Cortex of kidney (tissue), 1 donor: ENCODE measurements at places on chromosomes 3 and 15.

DNA sequence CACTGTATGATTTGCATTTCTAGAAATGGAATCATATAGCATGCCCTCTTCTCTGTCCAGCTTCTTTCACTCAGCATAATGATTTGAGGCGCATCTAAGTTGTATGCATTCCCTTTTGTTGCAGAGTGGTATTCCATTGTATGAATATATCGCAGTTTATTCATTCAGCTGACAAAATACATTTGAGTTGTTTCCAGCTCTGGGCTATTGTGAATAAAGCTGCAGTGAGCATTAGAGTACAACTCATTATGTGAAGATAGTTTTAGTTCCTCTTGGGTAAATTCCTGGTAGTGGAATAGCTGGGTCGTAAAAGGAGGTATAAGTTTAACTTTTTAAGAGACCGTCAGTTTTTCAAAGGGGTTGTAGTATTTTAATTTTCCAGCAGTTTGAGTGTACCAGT is 38.5 kb upstream of the POLR2M start:
- DNase-seq = no peak

- no peak for DNase-seq
These were observed 8.5 kb downstream of the MESP2 start for GRCh38 chr15:89784686-89784960.

DNA sequence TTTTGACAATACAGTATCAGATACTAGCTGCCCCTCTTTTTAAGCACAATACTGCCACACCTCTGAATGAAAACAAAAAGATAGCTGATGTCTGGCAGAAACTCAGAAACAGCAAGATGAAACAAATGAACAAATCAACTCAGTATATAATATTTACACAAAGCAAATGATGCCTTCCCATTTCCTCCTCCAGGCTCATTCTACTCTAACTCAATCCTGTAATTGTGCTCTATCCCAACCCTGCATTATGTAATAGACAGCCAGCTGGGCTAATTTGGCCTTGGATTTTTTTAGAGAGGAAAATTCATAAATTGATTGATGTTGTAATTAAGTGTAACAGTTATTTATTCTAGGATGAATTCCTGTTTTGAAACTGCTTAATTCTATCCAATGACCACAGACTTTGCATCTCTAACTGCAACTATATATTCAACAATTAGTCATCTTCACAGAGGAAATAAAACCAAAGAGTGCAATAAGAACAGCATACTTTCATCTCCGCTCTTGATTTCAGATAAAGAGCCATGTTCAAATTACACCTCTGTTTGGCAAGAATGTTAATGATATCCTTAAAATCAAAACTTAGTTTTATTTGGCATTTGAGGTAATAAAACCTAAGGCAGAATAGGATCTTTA is 6.1 kb downstream of the ATG3 start:
- no peak for DNase-seq

GRCh38 chr3:107868449-107868848 is 222.4 kb downstream of the CD47 start:
- DNase-seq = no peak

GRCh38 chr15:47363653-47364052 is 353.7 kb upstream of the SEMA6D start:
- no peak for DNase-seq

DNA sequence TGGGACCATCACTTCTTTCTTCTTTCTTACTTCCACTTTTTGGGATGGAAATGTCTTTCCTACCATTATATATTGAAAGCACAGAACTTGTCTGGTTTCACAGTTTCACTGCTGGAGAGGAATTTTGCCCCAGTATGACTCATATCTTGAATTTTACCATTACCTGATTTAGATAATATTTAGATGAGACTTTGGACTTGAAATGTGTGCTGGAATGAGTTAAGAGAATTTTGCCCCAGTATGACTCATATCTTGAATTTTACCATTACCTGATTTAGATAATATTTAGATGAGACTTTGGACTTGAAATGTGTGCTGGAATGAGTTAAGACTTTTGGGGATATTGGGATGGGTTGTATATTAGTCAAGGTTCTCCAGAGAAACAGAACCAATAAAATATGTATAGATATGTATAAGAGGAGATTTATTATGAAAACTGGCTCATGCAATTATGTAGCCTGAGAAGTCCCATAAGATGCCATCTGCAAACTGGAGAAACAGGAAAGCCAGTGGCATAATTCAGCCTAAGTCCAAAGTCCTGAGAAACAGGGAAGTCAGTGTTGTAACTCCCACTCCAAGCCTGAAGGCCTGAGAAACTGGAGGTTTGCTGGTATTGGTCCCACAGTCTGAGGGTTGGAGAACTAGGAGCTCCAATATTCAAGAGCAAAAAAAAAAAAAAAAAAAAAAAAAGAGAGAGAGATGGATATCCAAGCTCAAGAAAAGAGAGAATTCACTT is 1029.2 kb downstream of the EPHA3 start:
- DNase-seq = no peak

- no peak for DNase-seq
These were observed 29.5 kb downstream of the CORO2B start for GRCh38 chr15:68608206-68608843.

- DNase-seq = no peak
These were observed 61.4 kb downstream of the FRMD4B start for GRCh38 chr3:69324362-69325025.

DNA sequence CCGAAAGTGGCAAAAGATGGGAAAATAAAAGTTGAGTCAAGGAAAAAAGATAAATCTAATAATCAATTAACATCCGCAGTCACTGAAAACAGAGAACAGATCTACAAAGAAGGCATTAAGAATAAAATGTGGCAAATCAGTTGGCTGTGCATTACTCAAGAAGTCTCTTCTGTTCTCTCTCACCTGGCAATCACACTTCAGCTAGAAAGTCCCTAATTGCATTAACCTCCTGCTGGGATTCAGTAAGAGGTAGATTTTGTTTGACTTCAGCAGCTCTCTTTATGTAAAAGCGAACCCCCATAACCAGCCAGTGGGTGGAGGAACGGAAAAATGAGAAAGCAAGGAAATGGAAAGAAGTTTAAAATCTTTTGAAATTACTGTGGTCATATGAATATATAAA is 94.7 kb upstream of the PLXND1 start:
- no peak for DNase-seq

DNA sequence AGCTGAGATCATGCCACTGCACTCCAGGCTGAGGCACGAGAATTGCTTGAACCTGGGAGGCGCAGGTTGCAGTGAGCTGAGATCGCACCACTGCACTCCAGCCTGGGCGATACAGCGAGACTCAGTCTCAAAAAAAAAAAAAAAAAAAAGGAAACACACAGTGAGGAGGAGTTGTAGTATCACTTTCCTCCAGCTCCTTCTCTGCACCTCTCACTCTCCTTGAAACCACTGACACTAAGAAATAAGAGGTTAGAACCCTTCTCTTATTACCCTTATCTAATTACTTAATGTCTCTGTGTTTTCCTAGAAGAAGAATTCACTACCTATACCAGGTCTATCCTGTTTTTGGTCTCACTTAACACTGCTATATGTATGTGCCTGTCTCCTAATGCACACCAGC is 31.7 kb downstream of the RAB27A start:
- DNase-seq = no peak

DNA sequence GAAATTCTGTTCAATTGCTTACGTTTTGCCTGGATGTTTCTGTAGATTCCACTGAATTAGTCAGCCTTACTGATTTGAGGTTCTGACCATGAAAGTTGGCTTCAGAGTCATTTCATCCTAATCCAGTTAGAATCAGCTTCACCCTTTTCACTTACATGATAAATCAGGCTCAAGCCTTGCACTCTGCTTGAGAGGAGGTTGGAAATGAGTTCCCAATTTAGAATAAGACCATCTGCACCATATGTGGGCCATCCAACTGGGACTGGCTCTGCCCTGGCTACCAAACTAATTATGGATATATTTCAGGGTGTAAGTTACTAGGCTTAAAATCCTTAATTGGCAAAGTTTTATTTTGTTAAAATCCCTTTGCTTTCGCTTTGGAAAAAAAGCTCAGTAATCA is 255.7 kb downstream of the CHL1 start:
- no peak for DNase-seq

DNA sequence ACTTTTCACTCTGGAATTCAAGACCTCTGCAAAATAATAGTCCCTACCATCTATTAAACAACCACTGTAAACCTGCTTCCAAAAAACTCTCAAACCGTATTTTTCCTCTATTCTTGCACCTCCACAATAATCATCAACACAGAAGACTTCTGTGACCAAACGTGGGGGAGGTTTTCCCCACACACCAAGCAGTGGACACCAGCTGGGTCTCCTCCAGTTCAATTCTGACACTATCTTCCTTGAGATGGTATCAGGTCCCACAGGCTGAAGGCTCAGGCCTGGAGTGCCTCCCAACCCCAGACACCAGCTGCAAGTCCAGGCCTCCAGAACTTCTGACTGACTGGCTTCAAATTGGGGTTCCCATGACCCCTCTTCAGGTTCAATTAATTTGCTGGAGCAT is 89.6 kb upstream of the RAP2B start:
- DNase-seq = no peak

DNA sequence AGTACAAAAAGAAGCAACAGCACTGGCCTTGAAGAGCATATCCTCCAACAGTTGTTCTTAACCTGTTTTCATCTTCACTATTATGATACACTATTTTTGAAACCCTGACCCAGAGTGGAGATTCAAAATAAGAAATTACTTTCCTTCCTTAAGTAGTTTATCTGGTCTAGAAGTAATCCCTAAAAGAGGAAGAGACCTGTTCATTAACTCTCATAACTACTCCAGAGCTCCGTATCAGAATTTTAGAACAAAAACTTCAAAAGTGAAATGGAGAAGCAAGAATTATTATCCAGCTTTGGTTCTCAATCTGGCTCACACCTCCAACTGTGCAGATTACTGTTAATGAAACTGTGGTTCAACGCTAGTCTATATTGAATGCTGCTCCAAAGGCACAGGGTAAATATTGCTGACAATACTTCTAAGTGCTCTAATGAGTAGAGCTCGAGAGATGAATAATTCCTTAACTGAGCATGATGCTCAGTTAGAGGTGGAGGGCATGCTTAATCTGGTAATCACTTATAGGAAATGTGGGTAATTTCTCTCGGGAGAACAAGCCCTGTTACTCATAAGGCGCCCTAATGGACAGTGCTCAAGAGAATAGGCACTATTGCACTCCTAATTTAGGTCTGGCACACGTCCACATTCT is 5.2 kb downstream of the LCMT2 start:
- no peak for DNase-seq

- no peak for DNase-seq
These were observed 38.0 kb downstream of the ARRDC4 start for GRCh38 chr15:97998307-97999071.

DNA sequence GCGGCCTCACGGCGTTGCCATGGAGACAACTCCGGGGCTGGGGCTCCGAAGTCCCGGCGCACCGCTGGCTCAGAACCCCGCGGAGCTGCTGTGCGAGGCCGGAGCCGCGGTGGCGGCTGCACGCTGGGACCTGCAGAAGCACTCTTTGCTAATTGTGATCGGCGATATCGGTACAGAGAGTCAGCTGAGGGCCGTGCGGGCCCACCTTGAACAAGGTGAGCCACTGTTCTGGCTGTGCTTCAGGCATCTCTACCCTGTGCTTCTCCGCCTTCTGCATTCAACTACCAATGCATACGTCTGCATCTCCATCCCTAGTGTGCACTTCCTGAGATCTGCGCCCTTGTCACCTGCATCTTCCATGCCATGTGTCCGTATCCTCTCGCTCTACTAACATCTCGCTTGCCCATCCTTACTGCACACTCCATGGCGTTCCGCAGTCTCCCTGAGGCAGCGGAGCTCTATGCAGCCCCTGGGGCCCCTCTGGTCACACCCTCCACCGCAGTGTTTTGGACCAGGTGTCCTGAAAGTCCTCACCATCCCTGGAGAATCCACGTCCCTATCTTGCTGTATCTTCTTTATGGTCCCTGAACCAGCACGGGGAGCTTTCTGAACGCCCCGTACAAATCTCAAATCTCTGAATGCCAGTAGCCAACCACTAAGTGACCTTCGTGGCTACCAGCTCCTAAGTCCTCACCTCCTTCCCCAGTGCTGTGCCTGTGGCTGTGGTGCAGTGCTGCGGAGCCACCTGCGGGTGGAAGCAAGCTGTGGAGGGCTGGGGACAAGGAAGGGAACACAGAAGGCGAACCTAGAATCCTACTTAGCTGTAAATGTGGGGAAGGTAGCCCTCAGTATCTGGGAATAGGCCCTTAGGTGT is 6.2 kb upstream of the MAP1A start:
- DNase-seq = no peak

GRCh38 chr3:34382859-34383258 is 584.4 kb downstream of the PDCD6IP start:
- DNase-seq = no peak

GRCh38 chr3:77935418-77935817 is 895.5 kb downstream of the ROBO2 start:
- DNase-seq = no peak

GRCh38 chr3:156211583-156211982 is 91.2 kb downstream of the KCNAB1 start:
- no peak for DNase-seq

- no peak for DNase-seq
These were observed 354.2 kb upstream of the BCHE start for GRCh38 chr3:166191411-166191810.

- DNase-seq = no peak
These were observed 7.5 kb downstream of the DET1 start for GRCh38 chr15:88538972-88539371.

- no peak for DNase-seq
These were observed 209.9 kb upstream of the RGMA start for GRCh38 chr15:93298901-93299300.

DNA sequence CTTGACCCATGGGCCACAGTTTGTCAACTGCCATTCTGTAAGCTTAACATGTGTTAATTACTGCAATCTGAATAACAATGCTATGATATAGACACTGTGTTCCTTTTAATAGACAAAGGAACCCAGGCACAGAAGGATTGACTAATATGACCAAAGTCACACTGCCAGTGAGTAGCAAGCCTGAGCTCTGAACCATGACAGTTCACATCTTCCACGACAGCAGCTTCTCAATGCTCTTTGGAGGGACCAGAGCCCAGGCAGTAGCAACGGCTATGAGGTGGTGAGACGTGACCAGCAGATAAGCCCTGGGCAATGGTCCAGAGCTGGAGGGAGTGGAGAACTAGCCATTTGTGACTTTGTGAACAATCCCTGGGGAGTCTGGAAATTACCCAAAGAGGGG is 19.4 kb downstream of the CA12 start:
- DNase-seq = no peak

- DNase-seq = no peak
These were observed 12.2 kb downstream of the TOPBP1 start for GRCh38 chr3:133649486-133650068.

DNA sequence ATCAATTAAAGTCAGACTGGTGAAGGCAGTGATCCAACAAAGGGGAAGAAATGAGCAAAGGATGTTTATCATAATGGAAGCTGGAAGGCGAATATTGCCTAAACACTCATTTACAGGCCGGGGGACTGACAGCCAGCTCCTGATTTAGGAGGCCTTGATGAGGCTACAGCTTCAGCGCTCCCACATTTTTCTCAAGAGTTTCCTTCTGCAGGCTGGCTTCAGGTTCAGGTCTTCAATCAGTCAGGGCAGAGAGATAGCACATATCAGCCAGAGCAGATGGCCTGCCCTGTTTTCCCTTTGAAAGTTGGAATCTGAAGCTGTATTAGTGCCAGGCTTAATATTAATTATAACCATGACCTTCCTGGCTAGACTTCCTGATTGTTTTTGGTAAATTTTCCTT is 218.9 kb downstream of the SV2B start:
- DNase-seq = no peak

- DNase-seq = no peak
These were observed 3.7 kb upstream of the SQOR start for GRCh38 chr15:45630917-45631691.

- DNase-seq = no peak
These were observed 7.9 kb upstream of the SCN5A start for GRCh38 chr3:38657369-38657768.

GRCh38 chr15:71215126-71215894 is 100.0 kb downstream of the THSD4 start:
- DNase-seq = no peak
